ELR (cell line): ENCODE measurements at places on chromosomes 7 and 10.

GRCh38 chr7:158406801-158407200 lies 180.8 kb downstream of the PTPRN2 start:
- no peak for DNase-seq

GRCh38 chr7:5050676-5051075 lies 5.0 kb downstream of the RBAK start:
- DNase-seq, result no peak

GRCh38 chr10:129850790-129851189 lies 113.3 kb downstream of the EBF3 start:
- no peak for DNase-seq

- peak; percentile 28 for DNase-seq
Observed at GRCh38 chr10:96556003-96556402, 30.8 kb downstream of the TM9SF3 start.

- no peak for DNase-seq
Observed at GRCh38 chr10:29791773-29792172, 157.0 kb upstream of the SVIL start.

DNA sequence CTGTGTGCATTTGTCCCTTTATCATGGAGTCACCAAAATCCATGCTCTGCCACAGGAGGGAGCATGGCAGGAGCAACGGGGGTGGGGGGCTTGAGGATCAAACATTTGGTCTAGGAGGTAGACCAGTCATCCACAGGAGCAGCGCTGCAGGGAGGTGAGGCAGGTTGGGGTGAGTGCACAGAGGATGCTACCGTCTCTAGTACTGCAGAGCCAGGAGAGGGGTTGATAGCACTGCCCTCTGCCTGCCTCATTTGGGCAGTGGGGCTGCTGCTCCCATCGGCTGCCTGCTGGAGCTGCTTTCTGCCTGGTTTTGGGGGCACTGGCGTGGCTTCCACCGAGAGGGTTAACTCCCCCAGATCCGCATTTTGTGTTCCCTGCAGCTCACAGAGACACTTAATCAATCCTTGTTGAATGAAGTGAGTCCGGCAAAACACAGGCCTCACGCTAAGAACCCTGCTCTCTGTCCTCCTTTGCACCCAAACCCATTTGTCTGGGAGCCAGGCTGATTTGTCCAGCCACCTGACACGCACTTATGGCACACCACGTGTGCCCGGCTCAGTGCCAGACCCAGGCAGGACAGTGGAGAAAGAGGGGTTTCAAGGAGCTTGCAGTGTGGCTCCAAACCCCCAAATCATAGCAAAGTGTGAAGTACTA lies 527.1 kb upstream of the FOXK1 start:
- DNase-seq, result no peak

- DNase-seq, result no peak
Observed at GRCh38 chr10:58829839-58830238, 317.2 kb downstream of the BICC1 start.

GRCh38 chr7:155861480-155861868 lies 49.2 kb upstream of the SHH start:
- DNase-seq, result no peak

- peak; percentile 61 for DNase-seq
Observed at GRCh38 chr7:20199015-20199737, 18.0 kb downstream of the MACC1 start.
